Pulmonary artery endothelial cell (primary cell): ENCODE measurements at places on chromosomes 3 and 15. TPM values are rescaled to one million over a fixed set of nuclear protein-coding genes. Genes with fewer than 3 reads are reported as not detected.

- no peak for DNase-seq
Observed at GRCh38 chr3:136194409-136195257, 1.5 kb downstream of the MSL2 start.

- DNase-seq, result no peak
Observed at GRCh38 chr3:196938124-196938523, 4.2 kb downstream of the NCBP2 start.

- no peak for DNase-seq
Observed at GRCh38 chr15:90619468-90619867, 89.7 kb downstream of the CRTC3 start.

DNA sequence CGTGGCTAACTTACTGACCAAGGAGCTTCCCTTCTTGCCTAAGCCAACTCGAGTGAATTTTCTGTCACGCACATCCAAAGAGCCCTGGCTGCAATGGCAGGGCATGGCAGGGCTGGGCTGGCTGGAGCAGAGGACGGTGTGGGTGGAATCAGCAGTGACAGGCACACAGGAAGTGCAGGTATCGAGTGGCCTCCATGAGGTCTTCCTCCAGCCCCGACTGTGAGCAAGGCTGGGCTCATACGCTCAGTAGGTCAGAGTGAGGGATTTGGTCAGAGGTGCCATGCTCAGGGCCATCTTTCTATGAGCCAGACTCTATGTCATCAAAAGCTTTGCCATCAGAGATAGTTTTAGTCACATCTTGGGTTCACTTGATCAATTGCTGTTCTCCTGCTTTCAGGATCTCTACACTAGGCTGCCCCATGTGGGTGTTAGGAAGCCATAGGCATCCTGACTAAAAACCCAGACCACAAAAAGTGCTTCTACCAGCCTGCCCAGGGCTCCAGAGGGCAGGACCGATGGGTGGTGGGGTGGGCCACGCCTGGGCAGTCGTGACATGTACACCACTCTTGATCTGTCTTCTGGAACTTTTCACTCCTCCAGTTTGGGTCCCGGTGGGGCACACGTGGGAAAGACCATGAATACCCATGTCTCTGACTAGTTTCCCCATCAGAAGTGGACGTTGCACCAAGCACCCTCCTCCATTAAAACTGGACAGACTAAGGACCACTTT, 22.6 kb upstream of the COMMD4 start:
- DNase-seq, result no peak

Gene TUSC2
- total RNA-seq, result 24.8 and 36.5 TPM in 2 replicates

Gene TUSC7
- not detected in 2 replicates for total RNA-seq

GRCh38 chr3:50487181-50487580, 16.3 kb downstream of the CACNA2D2 start:
- DNase-seq, result no peak

GRCh38 chr3:67529915-67530314, 124.5 kb downstream of the SUCLG2 start:
- no peak for DNase-seq

Gene SCAANT1
- total RNA-seq, result not detected in 2 replicates
